ENCODE measurements at places on chromosomes 1 and 21.

DNA sequence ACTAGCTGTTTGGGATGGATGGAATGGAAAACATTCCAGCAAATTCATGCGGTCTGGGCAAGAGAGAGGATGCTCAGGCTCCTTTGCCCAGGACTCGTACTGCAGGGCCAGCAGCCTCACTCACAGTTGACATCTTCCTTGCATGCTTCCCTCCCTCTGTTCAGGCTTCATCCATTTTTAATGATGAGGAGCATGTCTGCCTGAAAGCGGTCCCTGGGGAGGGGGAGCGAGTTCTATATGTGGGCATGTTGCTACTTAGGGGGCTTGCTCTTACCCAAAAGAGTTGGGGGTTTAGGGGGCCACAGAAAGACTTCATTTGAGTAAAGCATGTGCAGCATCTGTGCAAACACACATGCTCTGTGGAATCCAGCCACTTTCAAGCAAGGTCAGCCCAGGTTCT is 98.2 kb downstream of the HMGB4 start:
- DNase-seq, result no peak

GRCh38 chr1:203451836-203452784 is 23.5 kb upstream of the PRELP start:
- DNase-seq, result no peak

- no peak for DNase-seq
Observed at GRCh38 chr21:44872649-44873355, 688 bp downstream of the PTTG1IP start.

- DNase-seq, result no peak
Observed at GRCh38 chr1:199665371-199665770, 362.1 kb upstream of the NR5A2 start.

DNA sequence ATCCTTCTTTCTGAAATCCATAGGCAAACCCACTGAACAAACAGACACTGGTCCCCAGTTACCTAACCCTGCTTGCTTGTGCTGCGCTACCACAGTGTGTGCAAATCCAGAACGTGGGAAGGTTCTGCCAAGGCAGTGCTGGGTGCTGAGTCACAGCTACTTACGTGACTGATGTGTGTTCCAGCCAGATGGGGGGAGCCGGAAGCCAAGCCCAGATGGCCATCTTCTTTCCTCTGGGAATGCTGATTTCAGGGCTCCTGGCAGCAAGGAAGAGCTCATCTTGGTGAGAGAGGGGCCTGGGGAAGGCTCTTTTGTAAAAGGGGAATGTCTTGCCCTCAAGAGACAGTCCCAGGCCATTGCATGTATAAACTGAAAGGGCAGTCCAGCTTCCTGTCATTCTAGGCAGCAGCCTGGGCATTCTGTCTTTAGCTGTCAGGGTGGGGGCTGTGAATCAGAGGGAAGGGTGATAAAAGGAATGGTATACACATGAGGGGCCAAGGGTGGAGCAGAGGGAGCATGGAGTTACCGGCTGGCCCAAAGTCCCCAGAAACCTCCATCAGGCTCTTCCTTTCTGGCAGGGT is 54.1 kb downstream of the CD46 start:
- DNase-seq, result no peak
